ENCODE measurements at places on chromosomes 4 and X.
A peak's percentile ranks its signal among the peaks of the same experiment; 100 is the strongest.

DNA sequence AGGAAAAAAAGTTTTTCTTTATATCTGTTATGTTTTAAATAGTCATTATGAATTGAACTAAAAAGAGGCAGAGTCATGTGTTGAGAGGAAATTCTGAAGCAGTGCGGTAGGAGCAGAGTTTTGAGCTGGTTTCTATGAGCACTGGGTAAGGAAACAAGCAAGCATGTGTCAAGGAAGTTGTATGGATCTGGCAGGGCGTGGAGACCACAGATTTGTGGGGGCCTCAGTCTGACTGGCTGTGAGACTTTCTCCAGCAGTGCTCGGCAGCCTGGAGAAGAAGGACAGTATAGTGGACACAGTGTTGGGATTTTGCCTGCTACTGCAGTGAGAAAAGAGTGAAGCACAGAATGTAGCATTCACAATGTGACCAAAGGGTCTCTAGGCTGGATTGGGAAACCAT is 399.1 kb downstream of the INPP4B start:
- no peak for DNase-seq

DNA sequence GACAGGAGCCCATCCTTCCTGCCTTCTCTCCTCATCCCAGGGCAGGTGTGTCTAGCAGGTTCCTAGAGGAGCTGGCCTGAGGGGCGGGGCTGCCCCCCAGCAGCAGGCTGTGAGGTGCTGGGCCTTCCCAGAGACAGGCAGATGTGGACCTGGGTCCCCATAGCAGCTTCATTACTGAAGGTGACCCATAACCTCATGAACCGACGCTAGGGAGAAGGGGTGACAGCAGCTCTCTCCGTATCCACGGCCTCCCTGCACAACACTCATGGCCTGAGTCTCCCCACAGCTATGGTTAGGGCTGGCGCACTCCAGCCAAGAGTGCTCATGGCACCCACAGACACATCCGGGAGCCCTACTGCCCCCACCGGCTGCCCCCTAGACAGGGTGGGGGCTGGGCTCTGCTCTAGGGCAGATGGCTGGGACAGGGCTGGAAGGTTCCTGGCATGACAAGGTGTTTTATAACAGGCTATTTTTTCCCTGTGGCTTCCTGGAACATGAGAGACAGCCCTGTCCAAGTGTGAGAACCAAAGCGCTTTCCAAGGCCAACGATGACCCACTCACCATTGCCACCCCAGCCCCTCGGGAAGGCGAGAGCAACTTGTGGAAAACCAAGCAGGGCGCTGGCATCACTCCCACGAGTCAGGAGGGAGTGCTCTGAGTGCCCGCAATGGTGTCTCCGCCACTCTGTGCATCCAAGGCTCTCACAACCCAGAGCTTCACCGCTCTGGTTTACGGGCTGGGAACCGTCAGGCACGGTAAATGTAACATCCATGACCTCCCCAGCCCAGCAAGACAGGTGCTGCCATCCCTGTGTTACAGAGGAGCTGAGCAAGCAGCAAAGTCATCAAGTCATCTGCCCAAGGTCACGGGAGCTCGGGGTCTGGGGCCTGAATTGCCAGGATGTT is 59.8 kb downstream of the ACOX3 start:
- no peak for DNase-seq

- no peak for DNase-seq
Measured at GRCh38 chr4:147103403-147103946, 157.8 kb upstream of the TTC29 start.

- no peak for DNase-seq
Measured at GRCh38 chr4:153799694-153800074, 10.8 kb upstream of the SFRP2 start.

DNA sequence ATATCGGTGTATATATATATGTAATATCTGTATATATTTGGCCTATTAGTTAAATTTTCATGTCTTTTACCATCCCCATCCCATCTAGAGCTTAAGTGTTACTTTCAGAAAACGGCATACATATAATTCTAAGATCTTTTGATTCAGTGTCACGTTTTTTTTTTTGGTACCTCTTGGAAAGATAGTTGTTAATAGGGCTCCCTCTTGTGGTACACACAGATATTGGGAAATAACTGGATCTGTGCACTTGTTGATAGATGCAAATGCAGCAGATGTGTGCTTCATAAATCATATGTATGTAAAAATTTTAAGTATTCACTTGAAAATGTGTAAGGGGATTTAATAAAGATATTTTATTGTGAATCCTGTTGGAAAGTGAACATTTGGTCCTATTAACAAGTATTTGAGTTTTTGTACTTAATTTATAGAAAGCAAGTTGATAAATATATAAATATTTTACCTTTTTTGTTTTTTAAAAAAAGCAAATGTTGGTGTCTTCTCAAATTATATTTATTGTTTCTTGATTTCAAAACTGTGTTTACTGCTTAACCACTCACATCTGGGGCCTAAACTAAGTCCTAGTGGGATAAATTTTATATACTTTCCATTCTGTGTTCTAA is 74.7 kb downstream of the PAQR3 start:
- no peak for DNase-seq

DNA sequence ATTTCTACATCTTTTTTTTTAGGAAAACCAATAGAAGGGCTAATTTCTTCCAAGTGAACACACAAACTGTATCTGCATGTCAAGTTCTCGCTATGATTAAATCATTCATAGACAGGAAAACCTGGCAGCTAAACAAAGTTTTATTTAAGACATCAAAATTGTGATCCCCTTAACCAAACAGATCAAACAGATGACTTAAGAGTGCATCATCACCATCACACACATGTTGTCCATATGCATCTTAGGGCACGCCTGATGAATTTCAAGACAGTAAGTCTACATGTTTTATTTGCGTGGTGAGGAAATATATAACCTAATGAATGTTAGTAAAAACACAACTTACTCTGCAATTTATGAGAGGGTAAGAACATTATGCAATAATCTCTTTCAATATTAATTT is 317.0 kb upstream of the ANXA10 start:
- DNase-seq = no peak

GRCh38 chr4:188409851-188410250 is 270.6 kb downstream of the TRIML1 start:
- DNase-seq = no peak

DNA sequence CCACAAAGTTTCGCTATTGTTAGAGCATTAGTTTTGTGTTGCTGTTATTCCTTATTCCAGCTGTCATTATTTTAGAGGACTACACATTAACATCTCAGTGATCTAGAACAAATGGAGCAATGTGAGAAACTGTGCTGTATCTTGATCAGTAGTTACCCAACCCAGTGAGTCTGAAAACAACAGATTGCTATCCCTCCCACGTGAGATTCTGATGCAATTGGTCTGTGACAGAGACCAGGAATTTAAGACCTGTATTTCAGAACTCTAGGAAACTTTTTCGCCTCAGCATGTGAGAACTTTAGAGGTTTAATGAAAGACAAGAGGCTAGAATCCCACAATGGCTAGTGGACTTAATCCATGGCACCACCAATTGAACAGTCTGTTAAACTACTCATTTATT is 35.7 kb upstream of the CDS1 start:
- DNase-seq = no peak

- no peak for DNase-seq
Measured at GRCh38 chr4:119823891-119824290, 195.3 kb upstream of the PDE5A start.

- no peak for DNase-seq
Measured at GRCh38 chrX:118577041-118577440, 81.4 kb downstream of the DOCK11 start.

DNA sequence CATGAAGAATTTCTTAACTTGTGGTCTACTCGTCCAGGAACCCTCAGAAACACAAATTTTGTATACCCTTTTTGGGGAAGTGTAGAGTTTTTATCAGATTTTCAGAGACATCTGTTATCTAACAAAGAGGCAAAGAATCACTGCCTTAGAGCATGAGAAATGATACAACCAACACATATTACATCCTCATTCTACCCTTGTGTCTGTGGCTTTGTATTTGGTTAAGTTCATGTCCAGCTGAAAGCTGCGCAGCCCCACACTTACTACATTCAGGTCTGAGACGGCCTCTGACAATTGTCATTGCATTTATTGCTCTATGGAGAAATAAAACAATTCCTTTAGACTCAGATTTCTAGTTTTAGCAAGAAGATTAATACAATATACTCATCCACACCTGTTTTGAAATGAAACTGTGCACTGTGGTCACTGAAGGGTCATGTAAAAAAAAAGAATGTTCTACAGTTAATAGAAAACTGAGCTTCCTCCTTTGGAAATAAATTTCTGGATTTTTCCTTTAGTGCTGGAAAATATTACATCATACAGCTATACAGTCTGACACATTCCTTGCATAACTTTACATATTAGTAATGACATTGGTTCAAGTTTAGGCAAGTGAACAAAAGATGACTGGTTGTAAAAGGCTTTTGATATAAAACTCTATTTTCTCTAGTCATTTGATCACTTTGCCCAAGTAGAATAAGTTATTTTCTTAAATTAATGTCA is 39.8 kb downstream of the GLRB start:
- no peak for DNase-seq

- no peak for DNase-seq
Measured at GRCh38 chr4:84846985-84847384, 119.5 kb downstream of the WDFY3 start.

DNA sequence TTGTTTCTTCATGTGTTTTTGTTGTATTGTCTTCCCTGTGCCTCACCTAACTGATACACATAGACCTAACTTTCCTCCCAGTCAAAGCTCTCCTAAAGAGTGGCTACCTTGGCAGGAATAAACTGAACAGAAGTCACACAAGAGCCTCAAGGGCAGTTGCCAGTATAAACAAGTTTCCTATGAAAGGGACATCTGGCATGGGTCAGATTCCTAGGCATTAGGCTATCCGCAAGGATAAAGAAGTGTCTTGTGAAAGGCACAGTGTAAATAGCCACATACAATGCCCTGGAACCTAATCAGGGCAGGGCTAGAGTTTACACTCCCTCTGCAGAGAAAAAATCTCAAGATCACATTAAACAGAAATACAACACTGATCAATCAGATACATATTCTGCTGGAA is 220.8 kb downstream of the SPANXN3 start:
- no peak for DNase-seq

DNA sequence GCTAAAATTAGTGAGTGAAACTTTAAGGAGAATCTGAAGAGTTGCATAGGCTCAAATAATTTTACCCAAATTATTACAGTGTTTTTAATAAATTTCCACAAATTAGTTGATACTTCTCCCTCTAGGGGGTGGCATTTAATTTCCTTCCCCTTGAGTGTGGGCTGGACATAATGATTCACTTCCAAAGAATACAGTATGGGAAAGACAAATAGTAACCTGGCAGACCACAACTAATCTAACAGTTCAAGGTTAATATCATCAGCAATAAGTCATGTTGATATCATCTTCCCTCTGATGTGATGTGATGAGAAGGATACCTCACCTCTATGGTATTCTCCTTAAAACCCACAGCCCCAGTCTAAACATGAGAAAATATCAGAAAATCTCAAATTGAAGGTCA is 15.5 kb downstream of the PFKFB1 start:
- DNase-seq = no peak

GRCh38 chr4:89563431-89563830 is 255.8 kb upstream of the GPRIN3 start:
- peak; percentile 11 for DNase-seq

- DNase-seq = no peak
Measured at GRCh38 chrX:71637848-71638247, 19.5 kb upstream of the CXCR3 start.

GRCh38 chr4:38413524-38414341 is 250.3 kb upstream of the KLF3 start:
- DNase-seq = no peak

DNA sequence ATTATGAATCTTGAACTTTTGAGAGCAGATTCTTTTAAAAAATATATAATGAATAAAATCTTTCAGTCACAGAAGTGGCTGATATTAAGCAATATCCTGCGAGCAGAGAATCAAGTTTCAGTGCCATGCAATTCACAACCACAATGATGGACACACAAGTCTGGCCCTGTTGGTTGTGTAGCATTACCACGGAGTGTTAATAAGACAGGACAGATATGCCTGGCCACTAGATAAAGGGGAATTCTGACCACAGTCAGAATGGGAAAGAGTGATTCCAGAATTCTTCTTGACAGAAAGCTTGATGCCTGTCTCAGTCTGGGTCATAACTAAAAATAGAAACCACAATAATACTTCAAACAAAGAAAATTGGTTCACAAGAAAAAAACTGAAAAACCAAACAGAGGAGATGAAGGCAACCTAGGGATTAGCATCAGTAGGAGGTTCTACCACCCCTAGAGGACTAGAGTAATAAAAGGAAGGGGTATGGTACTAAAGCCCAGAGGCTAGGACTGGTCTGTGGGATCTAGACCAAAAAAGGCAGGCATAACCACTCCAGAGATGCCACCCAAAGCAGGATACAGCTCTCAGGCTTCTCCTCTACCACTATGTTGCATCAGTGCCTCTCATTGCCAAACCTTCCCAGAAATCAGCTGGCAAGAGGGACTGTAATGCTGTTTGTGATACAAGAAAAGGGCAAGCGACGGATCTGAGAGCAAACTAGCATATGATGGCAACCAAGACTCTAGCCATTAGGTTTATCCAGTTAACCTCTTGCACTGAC is 59.0 kb downstream of the RNF150 start:
- no peak for DNase-seq

DNA sequence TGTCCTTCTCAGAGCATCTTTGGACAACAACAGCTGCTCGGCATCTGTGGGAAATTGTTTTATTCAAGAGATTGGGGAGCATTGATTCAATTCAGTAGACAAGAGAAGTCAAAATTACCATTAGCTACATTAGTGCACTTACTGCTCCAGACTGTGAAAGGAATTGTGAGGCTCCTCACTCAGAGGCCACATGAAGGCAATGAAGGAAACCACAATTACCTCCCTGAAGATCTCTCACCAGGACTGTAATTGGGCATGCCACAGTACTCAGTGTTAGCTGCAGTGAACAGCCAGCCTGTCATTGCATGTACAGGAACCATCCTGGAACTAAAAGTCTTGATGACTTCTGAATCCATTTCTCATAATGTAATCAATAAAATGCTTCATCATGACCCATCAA is 144.8 kb downstream of the PPA2 start:
- no peak for DNase-seq

DNA sequence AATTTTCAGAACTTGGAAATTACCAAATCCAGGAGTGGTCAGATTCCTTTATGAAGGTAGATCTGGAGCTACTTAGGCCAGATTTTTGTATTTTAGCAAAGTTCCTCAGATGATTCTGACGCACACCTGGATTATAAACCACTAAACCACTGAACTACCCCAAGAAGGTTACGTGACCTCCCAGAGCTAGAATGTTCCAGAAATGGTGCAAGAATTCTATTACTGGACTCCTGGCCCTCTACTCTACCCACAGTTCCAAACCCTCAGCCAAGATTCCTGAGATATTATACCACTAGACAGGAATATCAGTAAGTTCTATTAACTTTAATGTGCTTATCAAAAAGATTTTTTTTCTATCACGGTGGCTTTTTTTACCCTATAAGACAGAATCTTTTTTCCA is 67.1 kb downstream of the ABCG2 start:
- DNase-seq = no peak

- DNase-seq = no peak
Measured at GRCh38 chr4:152665691-152666395, 14.0 kb downstream of the TMEM154 start.

- no peak for DNase-seq
Measured at GRCh38 chr4:72974694-72975487, 94.6 kb downstream of the COX18 start.
